ENCODE measurements at places on chromosomes 12 and 14. TPM values are rescaled to one million over a fixed set of nuclear protein-coding genes. Genes with fewer than 3 reads are reported as not detected.

The RAB15 gene
- polyA plus RNA-seq: 8.2 TPM

The C1QL4 gene
- not detected for polyA plus RNA-seq

The KRT8 gene
- polyA plus RNA-seq: 153 TPM

The CCDC197 gene
- polyA plus RNA-seq: 1.3 TPM

The CMKLR1 gene
- 2.8 TPM for polyA plus RNA-seq

The TBX3 gene
- 9.7 TPM for polyA plus RNA-seq

The OR2AP1 gene
- polyA plus RNA-seq: not detected

The CBLN3 gene
- 1.0 TPM for polyA plus RNA-seq

The BTG1 gene
- polyA plus RNA-seq: 33.4 TPM

The CCND2 gene
- polyA plus RNA-seq: 28.4 TPM

The GPD1 gene
- 13.2 TPM for polyA plus RNA-seq

All from heart right ventricle (tissue), 16 donors.